ENCODE measurements at places on chromosomes 2 and 18. TPM values are rescaled to one million over a fixed set of nuclear protein-coding genes. Genes with fewer than 3 reads are reported as not detected.

DNA sequence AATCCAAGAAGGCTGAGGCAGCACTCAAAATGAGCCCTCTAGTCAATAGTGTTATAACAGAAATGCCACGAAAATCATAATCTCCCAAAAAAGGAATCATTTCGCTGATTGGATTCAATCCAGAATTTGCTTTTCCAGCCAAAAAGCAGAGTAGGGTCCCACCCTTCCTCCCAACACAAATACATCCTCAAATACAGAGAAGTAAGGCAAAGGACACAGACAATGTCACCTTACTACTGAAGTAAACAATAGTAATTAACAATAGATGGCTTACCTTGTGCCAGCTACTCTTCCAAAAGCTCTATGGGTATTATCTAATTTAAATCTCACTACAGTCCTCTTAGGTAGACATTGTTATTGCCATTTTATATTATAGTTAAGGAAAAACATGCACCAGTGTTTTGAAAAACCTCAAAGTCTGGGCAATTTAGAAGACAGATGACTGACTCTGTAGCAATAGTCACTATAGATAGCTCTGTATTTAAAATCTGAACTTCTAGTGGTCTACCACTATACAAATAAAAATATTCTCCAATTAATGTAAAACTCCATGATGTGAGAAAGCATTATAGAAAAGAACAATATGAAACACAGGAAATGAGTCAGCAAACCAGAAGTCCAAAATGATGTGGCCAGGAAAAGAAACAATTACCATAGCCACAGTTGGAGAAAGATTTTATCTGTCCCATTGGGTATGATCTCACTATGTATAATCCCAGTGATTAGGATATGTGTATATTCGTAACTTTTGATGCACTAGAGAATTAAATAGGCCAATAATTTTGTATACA lies 305.0 kb upstream of the ERBB4 start:
- DNase-seq: peak; percentile 90

GRCh38 chr2:167017021-167017420 lies 128.7 kb downstream of the XIRP2 start:
- DNase-seq: no peak

DNA sequence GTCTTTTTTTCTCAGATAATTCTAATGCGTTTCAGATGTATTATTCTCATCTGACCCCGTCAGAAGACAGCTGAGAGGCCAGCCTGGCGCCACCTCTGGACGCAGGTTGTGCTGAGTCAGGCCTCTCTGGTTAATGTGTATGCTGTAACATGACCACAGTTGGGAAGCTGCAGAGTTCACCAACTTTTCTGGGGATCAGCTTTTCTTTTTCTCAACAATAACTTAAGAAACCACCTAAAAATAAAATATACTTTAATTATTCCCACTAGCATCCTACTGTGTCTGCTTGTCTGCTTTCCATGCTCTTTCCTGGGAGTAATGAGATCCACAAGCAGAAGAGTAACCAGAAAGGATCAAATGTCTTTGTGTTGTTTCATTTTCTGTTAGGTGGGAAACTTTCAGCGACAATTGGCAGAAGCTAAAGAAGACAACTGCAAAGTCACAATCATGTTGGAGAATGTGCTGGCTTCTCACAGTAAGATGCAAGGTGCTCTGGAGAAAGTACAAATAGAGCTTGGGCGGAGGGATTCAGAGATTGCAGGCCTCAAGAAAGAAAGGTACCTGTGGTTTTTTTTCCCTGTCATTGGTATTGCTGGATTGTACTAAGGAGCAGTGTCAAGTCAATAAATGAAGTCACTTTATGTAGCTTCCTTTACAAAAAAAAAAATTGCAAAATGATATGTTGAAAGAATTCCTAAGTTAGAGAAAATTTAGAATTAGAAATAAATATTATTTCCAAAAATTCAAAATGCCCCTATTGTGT lies 79.8 kb downstream of the CCDC150 start:
- no peak for DNase-seq

- no peak for DNase-seq
These were observed 70.3 kb upstream of the DOCK10 start for GRCh38 chr2:225112362-225113126.

GRCh38 chr18:395456-396250 lies 104.8 kb downstream of the COLEC12 start:
- peak; percentile 86 for DNase-seq

GRCh38 chr2:133072837-133073694 lies 403.1 kb upstream of the LYPD1 start:
- no peak for DNase-seq

- DNase-seq: no peak
These were observed 6.0 kb downstream of the LHCGR start for GRCh38 chr2:48749291-48750127.

DNA sequence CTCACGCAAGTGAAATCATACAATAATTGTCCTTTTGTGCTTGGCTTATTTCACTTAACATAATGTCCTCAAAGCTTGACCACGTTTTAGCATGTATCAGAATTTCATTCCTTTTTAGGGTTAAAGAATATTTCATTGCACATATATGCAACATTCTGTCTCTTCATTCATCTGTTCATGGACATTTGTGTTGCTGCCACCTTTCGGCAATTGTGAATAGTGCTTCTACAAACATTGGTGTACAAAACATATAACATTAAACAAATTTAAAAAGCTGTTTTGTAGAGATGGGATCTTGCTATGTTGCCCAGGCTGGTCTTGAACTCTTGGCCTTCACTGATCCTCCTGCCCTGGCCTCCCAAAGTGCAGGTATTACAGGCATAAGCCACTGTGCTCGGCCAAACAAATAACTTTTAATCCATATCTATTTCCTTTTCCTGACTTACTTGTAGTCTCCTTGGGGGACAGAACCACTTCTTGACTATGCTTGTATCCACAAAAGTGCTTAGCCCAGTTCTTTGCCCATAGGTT lies 209.3 kb downstream of the SLC4A3 start:
- DNase-seq: no peak

- no peak for DNase-seq
These were observed 36.6 kb upstream of the DYNC2LI1 start for GRCh38 chr2:43737097-43737854.

GRCh38 chr18:69755856-69756496 lies 191.7 kb downstream of the CD226 start:
- DNase-seq: no peak

DNA sequence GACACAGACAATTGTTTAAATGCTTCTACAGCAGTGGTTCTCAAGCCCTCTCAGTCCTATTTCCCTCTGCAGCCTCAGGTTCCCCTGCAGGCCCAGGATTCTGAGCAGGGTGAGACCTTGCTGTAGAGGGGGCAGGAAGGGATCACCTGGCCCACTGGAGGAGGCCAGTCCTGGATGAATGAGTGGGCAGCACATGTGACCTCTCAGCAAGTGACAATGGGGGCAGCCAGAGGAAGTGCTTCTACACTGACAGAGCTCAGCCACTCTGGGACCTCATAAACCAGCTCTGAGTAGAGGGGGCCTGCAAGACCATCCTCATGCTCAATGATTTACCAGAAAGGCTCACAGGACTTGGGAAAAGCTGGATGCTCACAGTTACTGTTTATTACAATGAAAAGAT lies 63.2 kb downstream of the ASB1 start:
- no peak for DNase-seq

- no peak for DNase-seq
These were observed 1.1 kb downstream of the UGT1A1 start for GRCh38 chr2:233761040-233761769.

DNA sequence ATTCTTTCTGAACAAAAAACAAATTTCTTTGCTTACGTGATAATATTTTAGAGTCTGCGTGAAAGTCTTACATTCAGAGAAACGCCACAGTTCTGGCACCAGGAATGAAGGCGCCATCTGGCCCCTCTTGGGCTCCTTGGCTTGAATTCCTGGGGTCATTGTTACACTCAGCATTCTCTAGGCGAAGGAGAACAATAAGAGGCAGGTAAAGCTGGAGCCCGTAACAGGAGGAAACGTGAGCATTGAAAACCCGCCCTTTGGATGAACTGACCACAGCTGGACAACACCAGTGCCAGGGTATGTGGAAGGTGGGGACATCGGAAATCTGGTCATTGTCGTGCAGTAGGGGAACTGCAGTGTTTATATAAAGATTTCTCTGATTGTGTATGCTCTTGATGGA lies 144.8 kb downstream of the RNF152 start:
- peak; percentile 88 for DNase-seq

- DNase-seq: no peak
These were observed 58.1 kb upstream of the RNU4ATAC start for GRCh38 chr2:121472470-121472993.

DNA sequence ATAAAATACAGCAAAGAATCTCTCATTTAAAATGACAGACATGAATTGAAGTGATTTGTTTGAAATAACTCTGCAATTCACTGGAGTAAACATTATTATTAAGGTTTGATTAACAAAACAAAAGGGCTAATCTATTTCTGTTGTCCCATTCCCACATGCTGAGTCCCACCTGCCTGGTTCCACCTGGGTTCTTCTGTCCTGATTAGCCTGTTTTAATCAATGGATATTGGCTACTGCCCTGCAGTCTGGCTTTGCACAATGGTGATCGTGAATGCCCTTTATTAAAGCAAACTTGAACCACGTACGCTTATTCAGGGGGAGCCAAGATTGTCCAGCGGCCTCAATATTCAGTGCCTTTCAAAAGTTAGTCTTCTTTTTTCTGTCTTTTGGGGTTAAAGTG lies 72.8 kb upstream of the CDH19 start:
- DNase-seq: no peak

DNA sequence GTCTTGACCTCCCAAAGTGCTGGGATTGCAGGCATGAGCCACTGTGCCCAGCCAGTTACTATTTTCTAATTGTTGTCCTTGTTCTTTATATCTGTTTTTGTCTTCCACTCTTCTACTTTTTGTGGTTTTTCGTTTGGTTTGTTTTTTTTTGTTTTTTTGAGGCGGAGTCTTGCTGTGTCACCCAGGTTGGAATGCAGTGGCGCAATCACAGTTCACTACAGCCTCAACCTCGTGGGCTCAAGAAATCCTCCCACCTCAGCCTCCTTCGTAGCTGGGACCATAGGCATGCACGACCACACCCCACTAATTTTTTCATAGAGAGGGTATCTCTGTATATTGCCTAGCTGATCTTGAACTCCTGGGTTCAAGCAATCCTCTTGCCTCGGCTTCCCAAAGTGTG lies 100.7 kb downstream of the EHBP1 start:
- DNase-seq: no peak

- no peak for DNase-seq
These were observed 246.8 kb downstream of the IKZF2 start for GRCh38 chr2:212904646-212905045.

DNA sequence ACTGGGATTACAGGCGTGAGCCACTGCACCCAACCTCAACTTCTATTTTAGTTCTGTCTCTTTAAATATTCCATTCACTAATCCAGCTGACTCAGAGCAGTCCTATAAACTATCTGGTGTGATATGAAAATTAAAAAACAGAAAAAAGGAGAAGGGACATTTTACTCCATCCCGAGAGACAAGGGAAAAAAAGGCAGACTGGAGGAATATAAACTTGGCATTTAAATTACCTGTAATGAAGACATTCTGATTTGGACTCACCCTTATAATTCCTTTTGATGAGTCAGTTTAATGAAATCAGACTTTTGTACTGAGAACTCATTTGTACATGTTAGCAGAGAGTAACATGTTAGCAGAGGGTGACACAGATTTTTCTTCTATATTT lies 74.8 kb upstream of the RIOK3 start:
- no peak for DNase-seq

GRCh38 chr18:5456577-5457461 lies 87.0 kb downstream of the EPB41L3 start:
- DNase-seq: peak; percentile 79

GRCh38 chr18:45161850-45162249 lies 453.4 kb upstream of the SLC14A2 start:
- no peak for DNase-seq

DNA sequence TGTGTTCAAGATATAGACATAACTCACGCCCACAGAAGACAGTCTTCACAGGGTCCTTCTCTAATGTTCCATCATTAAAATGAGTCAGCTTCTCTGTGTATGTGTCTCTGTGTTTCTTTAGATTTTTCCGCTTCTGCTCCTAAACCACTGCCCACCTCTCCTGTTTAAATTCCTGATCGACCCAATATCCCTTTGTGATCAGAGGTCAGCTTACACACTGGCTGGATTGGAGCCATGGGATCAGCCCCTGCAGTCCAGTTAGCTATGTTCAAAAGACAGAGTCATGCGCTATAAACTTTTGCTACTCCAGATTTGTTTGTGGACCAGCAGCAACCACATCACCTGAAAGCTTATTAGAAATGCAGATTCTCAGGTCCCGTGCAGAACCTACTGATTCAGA lies 229.2 kb downstream of the C1D start:
- DNase-seq: no peak

GRCh38 chr2:160073284-160073888 lies 11.0 kb upstream of the PLA2R1 start:
- no peak for DNase-seq

DNA sequence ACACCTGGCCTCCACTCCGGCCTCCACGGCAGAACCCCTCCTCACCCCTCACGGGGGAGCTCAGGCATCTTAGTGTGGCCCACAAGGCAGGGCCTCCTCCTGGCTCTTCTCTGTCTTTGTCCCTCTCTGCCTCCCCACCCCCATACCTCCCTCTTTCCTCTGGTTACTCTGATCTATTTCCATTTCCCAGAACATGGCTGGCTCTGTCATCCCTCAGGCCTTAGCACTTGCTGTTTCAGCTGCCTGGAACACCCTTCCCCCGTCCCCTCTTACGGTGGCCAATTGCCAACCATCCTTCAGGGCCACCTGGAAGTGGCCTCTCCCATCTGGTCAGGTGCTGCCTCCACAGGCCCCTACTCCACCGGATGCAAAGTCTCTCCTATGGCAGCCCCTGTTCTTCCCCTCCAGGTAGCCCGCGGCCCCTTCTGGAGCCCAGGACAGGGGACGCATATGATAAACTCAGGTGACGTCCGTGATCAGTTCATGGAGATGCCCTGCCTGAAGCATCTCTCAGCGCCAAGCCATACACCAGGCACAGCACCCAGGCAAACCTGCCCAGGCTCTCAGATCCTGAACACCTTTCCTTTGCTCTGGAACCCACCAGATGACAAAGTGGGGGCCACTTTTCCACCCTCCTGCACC lies 3.6 kb upstream of the ECEL1 start:
- no peak for DNase-seq

Gene CD207
- not detected for total RNA-seq

Gene SCN7A
- not detected for total RNA-seq

Gene CDH19
- total RNA-seq: not detected

Gene UPP2
- not detected for total RNA-seq

Gene RAB27B
- total RNA-seq: not detected

Gene MTHFD2
- 83.2 TPM for total RNA-seq

Gene SERPINB4
- not detected for total RNA-seq

Gene TSHZ1
- 11.4 TPM for total RNA-seq

Gene PTGR3
- 21.9 TPM for total RNA-seq

Gene CAPN13
- total RNA-seq: not detected

Gene LRRTM1
- not detected for total RNA-seq

Gene RAD51AP2
- total RNA-seq: not detected

Gene GCA
- total RNA-seq: 10.7 TPM

Gene ZNF142
- total RNA-seq: 31.4 TPM

Gene RGPD3
- not detected for total RNA-seq

Gene CCDC74B
- 1.6 TPM for total RNA-seq

All from endothelial cell of umbilical vein (primary cell).